RWPE1 (cell line): ENCODE measurements at places on chromosomes 1 and 21.

DNA sequence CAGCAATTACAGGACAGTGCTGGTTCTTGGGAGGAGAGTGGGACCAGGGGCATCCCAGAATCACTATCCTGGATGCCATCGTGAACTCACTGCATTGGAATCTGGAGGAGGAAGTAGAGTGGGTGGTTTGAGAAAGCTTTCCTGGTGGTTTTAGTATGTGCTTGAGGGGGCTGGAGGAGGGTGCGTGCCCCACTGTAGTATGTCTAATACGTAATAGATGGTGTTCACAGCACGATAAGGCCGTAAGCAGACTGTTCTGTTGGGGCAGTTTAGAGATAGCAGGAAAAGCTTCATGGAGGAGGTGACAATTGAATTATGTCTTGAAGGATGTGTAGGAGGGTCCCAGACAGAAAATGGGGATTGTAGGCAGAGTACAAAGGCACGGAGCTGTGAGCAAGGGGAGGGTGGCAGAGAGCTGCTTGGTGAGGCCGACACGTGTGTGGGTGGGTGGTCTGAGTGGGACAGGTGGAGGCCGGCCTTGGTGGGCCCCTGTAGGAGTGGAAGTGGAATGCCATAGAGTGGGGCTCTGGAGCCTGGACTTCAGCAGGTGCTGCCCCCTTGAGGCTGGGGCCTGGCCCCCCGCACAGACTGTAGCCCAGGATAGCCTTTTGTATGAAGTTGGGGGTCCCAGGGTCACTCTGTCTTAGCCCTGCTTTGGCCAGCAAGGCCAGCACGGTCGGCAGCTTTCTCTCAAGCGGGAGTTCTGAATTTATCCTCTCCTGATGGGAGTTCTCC lies 37.0 kb downstream of the IL6R start:
- DNase-seq, result no peak

DNA sequence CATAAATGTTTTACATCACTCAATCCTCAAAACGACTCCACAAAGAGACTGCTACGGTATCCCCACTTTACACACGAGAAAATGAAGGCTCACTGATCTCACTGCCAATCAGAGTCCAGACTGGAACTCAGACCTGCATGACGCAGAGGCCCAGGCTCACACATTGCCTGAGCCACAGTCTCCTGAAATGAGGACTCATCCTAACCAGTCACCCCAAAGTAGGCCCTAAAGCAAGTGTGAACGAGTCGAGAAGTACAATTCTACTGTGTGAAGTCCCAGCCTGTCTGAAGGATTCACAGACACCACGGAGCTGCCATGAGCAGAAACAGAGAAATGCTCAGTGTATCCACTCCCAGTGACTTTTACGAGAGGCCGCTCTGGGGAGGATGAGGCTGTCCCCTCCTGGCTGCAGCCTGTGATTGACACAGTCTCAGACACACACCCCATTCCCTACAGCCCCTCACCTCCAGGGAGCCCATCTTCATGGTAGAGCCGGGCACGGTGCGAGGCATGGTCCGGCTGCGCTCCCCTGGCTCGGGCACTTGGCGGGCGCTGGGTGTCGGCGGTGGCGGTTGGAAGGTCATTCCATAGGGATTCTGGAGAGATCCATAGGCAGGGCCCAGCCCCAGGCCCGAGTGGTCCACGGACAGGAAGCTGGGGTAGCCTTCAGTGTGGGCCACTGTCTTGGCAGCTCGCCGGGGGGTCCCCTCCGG lies 26.7 kb upstream of the COL16A1 start:
- DNase-seq, result no peak

- no peak for DNase-seq
Observed at GRCh38 chr21:28196981-28197380, 795.7 kb downstream of the LTN1 start.

- DNase-seq, result no peak
Observed at GRCh38 chr1:55584526-55585401, 369.6 kb upstream of the USP24 start.

DNA sequence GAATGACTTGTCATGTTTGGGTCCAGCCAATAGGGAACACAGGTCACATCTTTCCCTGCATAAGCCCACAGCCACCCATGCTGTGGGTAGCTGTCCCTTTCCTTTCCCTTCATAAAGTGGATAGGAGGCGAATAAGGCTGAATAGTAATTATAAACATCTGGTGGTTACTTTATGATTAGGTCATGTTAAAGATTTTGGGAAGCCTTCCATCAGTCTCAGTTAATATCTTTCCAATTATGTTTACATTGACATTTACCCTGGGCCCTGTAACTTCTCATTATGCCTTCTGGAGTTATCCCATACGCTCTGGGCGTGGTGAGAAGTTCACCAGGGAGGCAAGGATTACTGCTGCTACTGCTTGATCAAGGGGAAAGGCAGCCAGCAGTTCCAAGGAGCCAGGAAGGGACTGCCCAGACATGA lies 197.2 kb downstream of the HLX start:
- no peak for DNase-seq

DNA sequence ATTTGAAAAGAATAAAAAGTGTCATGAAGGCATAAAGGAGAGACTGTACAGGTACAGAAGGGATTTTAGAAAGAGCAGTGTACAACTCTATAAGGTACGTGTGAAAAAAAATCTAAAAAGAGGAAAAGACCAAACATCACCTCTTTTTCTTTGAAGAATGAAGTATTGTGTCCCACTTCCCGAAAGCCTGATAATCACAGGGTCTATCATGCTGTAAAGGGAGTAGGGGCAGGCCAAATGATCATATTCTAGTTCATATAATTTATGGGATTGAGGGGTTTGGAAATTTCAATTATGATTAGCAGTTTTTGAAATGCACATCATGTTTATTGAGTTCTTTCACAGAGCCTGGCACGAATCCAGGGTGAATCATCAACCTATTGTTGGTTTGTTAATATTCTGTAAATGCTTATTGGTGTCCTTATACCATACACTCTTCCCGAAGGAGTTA lies 910 bp upstream of the RERE start:
- peak; percentile 69 for DNase-seq

DNA sequence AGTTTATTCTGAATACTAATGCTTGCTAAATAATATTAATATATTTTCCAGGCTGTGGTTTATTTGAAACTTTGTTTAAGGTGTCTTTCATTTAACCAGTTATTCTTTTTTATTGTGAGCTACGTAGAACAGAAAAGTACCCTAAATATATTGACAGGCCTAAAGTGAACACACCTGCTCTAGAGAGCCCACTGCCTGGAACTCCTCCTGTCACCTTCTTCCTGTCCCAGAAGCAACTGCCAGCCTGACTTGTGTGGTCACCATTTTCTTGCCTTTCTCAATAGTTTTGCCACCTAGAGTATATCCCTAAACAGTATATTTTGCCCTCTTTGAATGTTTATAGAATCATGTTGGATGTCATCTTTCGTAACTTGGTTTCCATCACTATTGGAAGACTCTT lies 48.5 kb downstream of the SCCPDH start:
- DNase-seq, result no peak

GRCh38 chr1:146046664-146047063 lies 25.1 kb upstream of the HJV start:
- no peak for DNase-seq

- DNase-seq, result peak; percentile 28
Observed at GRCh38 chr1:13725714-13726175, 25.8 kb downstream of the PRDM2 start.

GRCh38 chr1:65344171-65344814 lies 35.0 kb downstream of the DNAJC6 start:
- no peak for DNase-seq

GRCh38 chr1:109624201-109625010 lies 4.8 kb downstream of the AMPD2 start:
- DNase-seq, result no peak

- DNase-seq, result no peak
Observed at GRCh38 chr21:42751866-42752265, 98.4 kb downstream of the PDE9A start.
